ENCODE measurements at places on chromosomes 11 and 22. TPM values are rescaled to one million over a fixed set of nuclear protein-coding genes. Genes with fewer than 3 reads are reported as not detected.

DNA sequence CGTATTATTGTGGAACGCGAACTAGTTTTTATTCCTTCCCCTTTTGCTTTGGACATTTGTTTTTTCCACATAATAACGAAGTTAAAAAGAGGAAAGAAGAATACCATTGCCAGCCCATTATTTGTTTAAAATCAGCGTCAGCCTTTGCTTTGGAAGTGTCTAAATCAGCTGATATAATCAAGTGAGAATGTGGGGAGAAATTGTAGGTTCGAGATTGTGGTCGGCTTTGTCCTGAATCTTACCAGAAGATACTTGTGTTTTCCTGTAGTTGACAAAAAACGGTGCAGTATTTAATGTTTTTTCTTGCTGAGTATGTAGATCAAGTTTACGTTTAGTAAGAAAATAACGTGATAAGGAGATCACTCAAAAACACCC is 935 bp downstream of the ZNF143 start:
- H3K27me3 ChIP-seq: no peaks in the 10 kb centered on the region
- peak; percentile 11 for DNase-seq
- peak overlapping the region; percentile 74 for H3K4me3 ChIP-seq
- no peaks in the 10 kb centered on the region for H3K36me3 ChIP-seq
- no peaks in the 10 kb centered on the region for H3K4me1 ChIP-seq

DNA sequence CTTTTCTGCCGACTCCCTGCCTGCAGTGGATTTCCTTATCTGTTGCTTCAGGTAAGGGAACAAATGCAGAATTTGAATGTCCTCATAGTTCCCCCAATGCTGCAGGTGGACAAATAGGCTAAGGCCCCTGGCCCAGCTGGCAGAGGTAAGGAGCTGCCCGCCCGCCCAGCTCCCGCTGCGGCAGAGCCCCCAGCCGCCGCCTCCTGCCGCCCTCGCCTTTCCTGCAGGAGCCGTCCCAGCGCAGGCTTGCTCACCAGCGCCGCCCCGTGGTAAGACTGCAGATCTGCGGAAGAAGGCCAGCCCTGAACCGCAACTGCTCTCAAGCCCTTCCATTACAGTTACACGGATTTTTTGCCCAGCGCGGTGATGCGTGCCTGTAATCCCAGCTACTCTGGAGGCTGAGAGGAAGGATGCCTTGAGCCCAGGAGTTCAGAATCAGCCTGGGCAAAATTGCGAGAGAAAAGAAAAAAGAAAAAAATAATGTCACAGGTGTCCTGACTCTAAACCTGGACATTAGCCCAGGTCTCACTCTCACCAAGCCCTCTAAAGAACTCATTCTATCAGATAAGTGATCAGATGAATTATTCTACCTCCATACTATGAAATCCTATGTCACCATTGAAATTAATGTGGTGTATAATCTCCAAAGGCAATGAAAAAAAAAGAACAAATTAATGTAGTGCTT is 51.2 kb upstream of the EMID1 start:
- no peak overlapping the region for H3K27ac ChIP-seq
- no peaks in the 10 kb centered on the region for H3K36me3 ChIP-seq
- no peaks in the 10 kb centered on the region for H3K4me1 ChIP-seq
- peak overlapping the region; percentile 31 for H3K4me3 ChIP-seq

Gene ZNF280B
- 1.2 TPM for polyA plus RNA-seq

GRCh38 chr11:68142441-68143309 is 21.5 kb upstream of the CHKA start:
- H3K4me1 ChIP-seq: peaks cover 28% of the 10 kb centered on the region
- H3K36me3 ChIP-seq: no peaks in the 10 kb centered on the region
- no peaks in the 10 kb centered on the region for H3K27me3 ChIP-seq
- no peak overlapping the region for H3K27ac ChIP-seq
- no peak overlapping the region for H3K4me3 ChIP-seq

DNA sequence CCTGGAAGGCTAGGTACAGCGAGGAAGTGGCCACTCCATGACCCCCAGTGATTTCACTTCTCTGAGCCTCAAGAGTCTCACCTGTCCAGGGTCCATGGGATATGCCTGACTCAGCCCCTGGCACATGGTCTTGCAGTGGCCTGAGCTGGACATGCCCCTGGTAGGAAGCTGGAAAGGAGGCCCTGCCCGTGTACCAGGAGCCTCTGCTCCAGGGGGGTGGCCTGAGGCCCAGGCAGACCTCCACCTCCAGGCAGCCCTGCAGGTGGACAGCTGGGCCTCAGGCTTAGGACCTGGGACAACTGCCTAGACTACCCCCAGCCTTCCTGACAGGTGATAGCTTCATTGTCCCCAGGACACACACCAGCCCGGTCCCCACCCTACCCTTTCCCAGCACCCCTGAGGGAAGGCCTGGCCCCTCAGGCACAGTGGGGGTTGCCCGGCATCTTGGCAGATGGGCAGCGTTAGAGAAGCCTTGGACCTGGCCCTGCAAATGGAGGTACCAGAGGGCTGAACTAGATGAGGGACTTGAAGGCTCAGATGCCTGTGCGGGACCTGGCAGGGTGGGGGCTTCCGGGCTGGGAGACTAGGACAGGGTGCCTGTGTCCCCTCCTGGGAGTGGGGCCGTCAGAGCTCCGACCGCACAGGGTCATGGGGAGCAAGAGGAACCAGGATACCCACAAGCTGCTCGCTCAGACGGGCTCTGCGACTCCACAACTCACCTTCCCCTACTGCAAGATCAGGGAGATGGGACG is 53.6 kb downstream of the CDKN1C start:
- H3K27me3 ChIP-seq: no peaks in the 10 kb centered on the region
- H3K4me1 ChIP-seq: no peaks in the 10 kb centered on the region
- no peak overlapping the region for H3K4me3 ChIP-seq
- no peak for DNase-seq
- no peak overlapping the region for H3K27ac ChIP-seq

GRCh38 chr11:115933564-115933963 is 429.3 kb upstream of the CADM1 start:
- H3K36me3 ChIP-seq: no peaks in the 10 kb centered on the region
- H3K27me3 ChIP-seq: no peaks in the 10 kb centered on the region
- peaks cover 18% of the 10 kb centered on the region for H3K4me1 ChIP-seq
- no peak overlapping the region for H3K4me3 ChIP-seq
- DNase-seq: no peak
- no peak overlapping the region for H3K27ac ChIP-seq

Gene IFITM10
- 0.31 TPM for polyA plus RNA-seq

DNA sequence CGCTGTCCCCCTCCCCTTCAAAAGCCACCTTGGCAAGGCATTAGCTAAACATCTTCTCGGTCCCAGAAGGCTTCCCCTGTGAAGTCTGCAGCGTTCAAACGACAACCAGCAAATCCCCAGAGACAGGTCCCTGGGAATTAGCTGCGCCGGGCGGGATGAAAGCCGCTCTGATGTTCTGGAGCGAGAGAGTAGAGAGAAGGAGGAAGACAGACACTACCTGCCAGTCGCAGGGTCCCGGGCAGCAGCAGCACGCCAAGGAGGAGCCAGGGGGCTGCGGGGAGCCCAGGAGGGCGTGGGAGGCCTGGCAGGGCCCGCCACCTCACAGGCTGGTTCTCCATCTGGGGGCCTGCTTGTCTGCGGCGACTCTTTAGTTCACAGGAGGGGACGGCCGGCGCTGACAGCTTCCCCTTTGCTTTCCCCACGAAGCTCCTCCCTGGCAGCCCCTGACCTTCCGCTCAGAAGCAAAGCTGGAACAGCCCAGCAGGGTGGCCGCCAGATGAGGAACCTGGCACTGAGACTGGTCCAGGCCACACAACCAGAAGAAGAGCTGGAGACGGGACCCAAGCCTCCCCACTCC is at the start of gene NFAM1:
Gene NFAM1 (minus strand): TSS at position 384 of the 577 bp plus-strand sequence. CDS start 46 bp downstream, at position 338.
- no peaks in the 10 kb centered on the region for H3K36me3 ChIP-seq
- no peak within 1 kb of the TSS for H3K27ac ChIP-seq
- H3K27me3 ChIP-seq: no peaks in the 10 kb centered on the region
- no peak for DNase-seq
- H3K4me1 ChIP-seq: peaks cover 21% of the 10 kb centered on the region

DNA sequence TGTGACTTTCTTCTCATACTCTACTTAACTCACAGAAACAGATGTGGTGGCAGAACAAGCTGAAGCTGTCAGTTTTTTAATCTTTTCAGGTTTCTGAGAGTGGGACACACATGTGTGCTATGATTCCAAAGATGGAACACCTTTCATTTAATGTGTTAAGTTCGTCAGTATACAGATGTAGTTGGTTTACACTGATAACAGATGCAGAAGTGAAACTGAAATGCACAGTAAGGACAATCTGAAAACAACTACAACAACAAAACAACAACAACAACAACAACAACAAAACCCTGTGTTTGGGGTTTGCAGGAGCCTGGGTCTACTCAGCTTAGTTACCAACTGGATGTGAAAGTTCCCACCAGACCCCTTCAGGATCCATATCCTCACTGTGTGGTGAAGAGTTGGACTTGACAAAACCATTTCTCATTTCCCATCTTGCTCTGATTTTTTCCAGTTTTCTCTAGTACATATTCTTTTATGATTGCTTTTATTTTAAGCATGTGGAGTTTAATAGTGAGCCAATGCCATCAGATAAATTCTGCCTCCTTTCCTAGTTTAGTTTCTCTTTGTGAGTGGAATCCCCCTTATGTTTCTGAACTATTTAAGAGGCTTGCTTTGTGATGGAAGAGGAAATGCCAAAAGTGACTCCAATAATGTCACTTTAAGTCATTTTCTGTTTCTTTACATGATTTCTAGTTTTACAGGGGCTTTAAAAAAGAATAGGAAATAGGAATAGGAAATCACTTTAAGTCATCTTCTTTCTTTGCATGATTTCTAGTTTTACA is 47.8 kb downstream of the ARHGAP42 start:
- H3K27ac ChIP-seq: no peak overlapping the region
- H3K36me3 ChIP-seq: no peaks in the 10 kb centered on the region
- H3K27me3 ChIP-seq: no peaks in the 10 kb centered on the region
- H3K4me1 ChIP-seq: no peaks in the 10 kb centered on the region
- no peak overlapping the region for H3K4me3 ChIP-seq

DNA sequence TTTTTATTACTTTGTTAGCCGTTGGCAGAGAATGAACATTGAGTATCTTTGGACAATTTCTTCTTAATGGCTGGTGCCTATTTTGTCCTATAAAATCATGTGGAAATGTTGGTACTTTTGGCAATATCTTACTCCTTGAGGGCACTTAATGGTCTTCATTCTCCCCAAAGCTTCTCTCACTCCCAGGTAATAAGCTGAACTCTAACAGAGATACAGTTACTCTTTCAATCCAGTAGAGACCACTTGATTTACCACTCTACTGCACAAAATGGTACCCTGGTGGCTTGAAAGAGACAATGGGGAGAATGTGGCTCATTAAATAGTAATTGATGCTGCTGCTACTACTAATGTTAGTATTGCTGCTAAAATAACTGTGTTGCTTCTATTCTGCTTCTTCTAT is 53.0 kb downstream of the MAML2 start:
- DNase-seq: no peak
- no peak overlapping the region for H3K4me3 ChIP-seq
- H3K27ac ChIP-seq: no peak overlapping the region

DNA sequence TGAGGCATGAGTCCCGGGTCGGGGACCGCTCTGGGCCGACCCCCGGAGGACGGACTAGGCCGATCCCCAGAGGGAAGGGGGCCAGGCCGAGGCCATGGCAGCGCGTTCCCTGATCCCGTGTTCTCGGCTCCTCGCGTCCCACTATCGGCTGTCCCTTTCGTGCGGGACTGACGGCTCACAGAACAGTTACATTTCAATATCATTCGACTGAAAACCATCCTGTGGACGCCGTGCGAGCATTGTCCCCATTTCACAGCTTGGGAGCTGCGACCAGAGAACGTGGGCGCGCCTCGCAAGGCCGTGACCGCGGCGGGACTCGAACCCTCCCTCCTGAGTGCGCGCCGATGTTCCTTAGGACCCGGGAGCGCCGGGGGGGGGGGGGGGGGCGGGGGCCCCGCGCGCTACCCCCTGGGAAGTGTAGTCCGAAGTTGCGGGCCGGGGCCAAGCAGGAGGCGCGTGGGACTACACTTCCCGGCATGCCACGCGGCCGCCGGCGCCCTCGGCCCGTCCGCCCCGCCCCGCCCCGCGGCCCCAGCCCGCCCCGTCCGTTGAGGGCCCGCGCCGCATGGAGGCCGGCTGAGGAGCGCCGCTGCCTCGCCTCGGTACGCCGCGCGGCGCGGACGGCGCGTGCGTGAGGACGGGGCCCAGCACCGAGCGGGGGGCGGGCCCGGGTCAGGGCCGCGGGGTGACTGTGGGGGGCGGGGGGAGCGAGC is at the start of gene TRABD:
Gene TRABD (plus strand): TSS at position 539 of the 713 bp plus-strand sequence. CDS start 7,148 bp downstream, outside the sequence.
- DNase-seq: peak; percentile 99
- peak within 1 kb of the TSS; percentile 73 for H3K4me3 ChIP-seq
- peaks cover 4% of the 10 kb centered on the region for H3K4me1 ChIP-seq
- no peak within 1 kb of the TSS for H3K27ac ChIP-seq
- H3K36me3 ChIP-seq: no peaks in the 10 kb centered on the region

Gene RPS6KA4
- 43.4 TPM for polyA plus RNA-seq

DNA sequence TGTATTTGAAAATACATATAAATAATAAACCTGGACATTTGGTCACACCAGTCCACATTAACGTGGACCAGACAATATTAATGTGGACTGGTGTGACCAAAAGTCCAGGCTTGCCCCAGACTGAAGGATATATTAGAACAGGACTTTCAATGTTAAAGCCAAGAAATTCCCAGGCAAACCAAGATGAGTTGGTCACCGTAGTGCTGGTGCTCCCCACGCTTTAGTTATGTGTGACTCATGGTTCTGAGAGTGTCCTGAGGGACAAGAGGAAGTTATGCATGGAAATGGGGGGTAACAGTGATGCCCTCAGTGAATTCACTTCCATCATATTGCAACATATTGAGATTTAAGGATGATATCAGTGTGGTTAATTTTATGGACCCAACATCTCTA is 31.4 kb downstream of the POU2AF1 start:
- H3K4me1 ChIP-seq: no peaks in the 10 kb centered on the region
- H3K36me3 ChIP-seq: no peaks in the 10 kb centered on the region
- no peak overlapping the region for H3K27ac ChIP-seq
- DNase-seq: no peak
- no peaks in the 10 kb centered on the region for H3K27me3 ChIP-seq

- no peak for DNase-seq
- H3K27ac ChIP-seq: no peak overlapping the region
- H3K27me3 ChIP-seq: no peaks in the 10 kb centered on the region
These were observed 594.8 kb upstream of the ANO3 start for GRCh38 chr11:25737071-25737675.
